ENCODE measurements at places on chromosomes 2 and 18. TPM values are rescaled to one million over a fixed set of nuclear protein-coding genes. Genes with fewer than 3 reads are reported as not detected.

- no peak overlapping the region for H3K27ac ChIP-seq
- DNase-seq = no peak
- no peaks in the 10 kb centered on the region for H3K36me3 ChIP-seq
- no peaks in the 10 kb centered on the region for H3K4me1 ChIP-seq
- H3K4me3 ChIP-seq = no peak overlapping the region
Observed at GRCh38 chr18:32775628-32776027, 2.8 kb upstream of the KLHL14 start.

- no peak overlapping the region for H3K27ac ChIP-seq
- H3K27me3 ChIP-seq = no peaks in the 10 kb centered on the region
- H3K4me3 ChIP-seq = no peak overlapping the region
Observed at GRCh38 chr2:68590702-68591101, 52.7 kb upstream of the PROKR1 start.

- no peaks in the 10 kb centered on the region for H3K4me1 ChIP-seq
- H3K27ac ChIP-seq = no peak overlapping the region
- DNase-seq = no peak
- no peak overlapping the region for H3K4me3 ChIP-seq
- no peaks in the 10 kb centered on the region for H3K36me3 ChIP-seq
Observed at GRCh38 chr2:188773075-188773474, 201.1 kb upstream of the COL3A1 start.

DNA sequence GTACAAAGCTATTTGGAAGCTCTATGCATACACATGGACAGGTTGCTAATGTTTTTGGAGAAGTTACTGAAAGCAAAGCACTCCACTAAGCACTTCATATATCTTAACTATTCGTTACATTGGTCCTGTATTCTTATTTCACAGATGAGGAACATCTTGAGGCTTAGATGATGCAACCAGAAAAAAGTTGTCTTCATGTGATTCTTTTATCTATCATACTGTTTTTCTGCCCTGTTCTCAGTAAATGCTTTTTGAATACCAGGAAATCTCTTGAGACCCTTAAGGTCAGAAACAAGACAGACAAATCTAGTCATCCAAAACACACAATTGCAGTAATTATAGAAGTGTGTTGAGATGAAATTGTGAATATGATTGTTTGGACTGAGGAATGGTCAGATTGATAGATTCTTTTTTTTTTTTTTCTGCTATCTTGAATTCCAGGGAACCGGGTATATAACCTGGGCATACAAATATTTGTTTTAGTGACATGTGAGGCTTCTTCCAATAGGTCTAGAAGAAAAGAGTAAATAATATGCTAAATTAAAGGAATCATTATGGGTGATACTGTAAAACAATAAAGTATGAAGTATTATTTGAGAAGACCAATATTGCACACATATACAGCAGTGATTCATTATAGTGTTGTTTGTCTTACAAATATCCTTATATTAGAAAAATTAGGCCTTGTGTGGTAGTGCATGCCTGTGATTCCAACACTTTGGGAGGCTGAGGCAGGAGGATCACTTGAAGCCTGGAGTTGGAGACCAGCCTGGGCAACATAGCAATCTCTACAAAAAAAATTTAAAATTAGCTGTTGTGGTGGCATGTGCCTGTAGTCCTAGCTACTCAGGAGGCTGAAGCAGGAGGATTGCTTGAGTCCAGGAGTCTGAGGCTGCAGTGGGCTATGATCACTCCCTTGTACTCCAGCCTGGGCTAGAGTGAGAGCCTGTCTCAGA lies 33.7 kb downstream of the EHBP1 start:
- no peaks in the 10 kb centered on the region for H3K36me3 ChIP-seq
- no peaks in the 10 kb centered on the region for H3K4me1 ChIP-seq
- no peak overlapping the region for H3K4me3 ChIP-seq
- DNase-seq = no peak

- no peaks in the 10 kb centered on the region for H3K27me3 ChIP-seq
- H3K27ac ChIP-seq = no peak overlapping the region
- DNase-seq = no peak
Observed at GRCh38 chr2:159776321-159776720, 21.7 kb downstream of the CD302 start.

PSD4 gene
- total RNA-seq = 5.1 TPM

CRYGD gene
- 2.2 TPM for total RNA-seq
